WTC11 (cell line): ENCODE measurements at places on chromosomes 6 and 20.

DNA sequence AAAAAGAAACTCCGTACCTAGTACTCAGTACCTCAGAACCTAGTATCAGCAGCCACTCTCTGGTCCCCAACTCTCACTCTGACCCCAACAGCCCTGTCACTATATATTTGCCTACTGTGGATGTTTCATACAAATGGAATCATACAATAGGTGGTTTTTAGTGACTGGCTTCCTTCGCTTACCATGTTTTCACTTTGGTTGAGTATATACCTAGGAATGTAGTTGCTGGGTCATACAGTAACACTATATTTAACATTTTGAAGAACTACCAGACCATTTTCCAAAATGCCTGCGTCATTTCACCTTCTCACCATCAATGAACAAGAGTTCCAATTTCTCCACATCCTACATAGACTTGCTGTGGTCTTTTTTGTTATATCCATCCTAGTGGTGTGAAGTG is 283.2 kb downstream of the GMDS start:
- no peaks in the 10 kb centered on the region for H3K36me3 ChIP-seq
- peaks cover 16% of the 10 kb centered on the region; the same call in 1 of the 2 replicates for H3K4me1 ChIP-seq
- DNase-seq: no peak
- no peak overlapping the region for H3K4me3 ChIP-seq

- no peak for DNase-seq
- H3K27me3 ChIP-seq: no peaks in the 10 kb centered on the region
- H3K27ac ChIP-seq: peak overlapping the region; percentile 67
- H3K4me3 ChIP-seq: peak overlapping the region; percentile 43
Measured at GRCh38 chr6:20866935-20867703, 332.9 kb downstream of the CDKAL1 start.

DNA sequence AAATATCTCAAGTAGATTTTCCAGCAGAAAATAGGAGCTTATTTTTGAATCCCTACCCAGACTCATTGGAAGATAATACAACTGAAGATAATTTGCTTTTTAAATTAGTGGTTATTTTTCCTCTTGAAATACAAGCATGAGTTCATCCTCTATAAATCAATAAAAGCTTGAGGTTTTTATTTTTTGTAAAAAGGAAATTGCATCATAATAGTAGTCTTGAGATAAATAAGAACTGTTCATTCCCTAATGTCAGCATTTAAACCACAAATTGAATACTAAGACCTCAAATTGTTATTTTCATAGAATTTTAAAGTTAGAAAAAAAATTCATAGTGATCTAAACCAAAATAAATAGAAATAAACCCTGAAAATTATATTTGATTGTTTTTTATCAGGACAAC is 719.1 kb downstream of the CD109 start:
- no peaks in the 10 kb centered on the region for H3K4me1 ChIP-seq
- no peak overlapping the region for H3K27ac ChIP-seq
- DNase-seq: no peak
- no peak overlapping the region for H3K4me3 ChIP-seq
- no peaks in the 10 kb centered on the region for H3K36me3 ChIP-seq

DNA sequence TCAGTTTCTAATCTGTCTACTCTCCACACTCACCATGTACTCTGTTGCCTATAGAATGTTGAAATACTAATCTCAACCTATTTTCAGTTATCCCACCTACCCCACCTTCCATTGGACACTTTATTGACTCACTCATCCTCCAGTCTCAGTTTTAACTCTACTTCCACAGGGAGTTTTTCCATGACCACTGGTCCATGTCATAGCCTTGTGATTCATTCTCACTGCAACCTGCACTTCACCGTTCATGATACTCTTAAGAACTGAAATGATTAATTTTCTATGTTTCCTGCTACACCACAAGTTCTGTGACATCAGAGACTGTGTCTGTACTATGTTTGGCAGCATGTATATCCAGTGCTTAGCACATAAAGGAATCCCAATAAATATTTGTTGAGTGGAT is 122.8 kb upstream of the HSF2 start:
- no peak overlapping the region for H3K4me3 ChIP-seq
- no peak for DNase-seq
- H3K4me1 ChIP-seq: no peaks in the 10 kb centered on the region
- no peak overlapping the region for H3K27ac ChIP-seq
- no peaks in the 10 kb centered on the region for H3K36me3 ChIP-seq
- H3K27me3 ChIP-seq: no peaks in the 10 kb centered on the region

DNA sequence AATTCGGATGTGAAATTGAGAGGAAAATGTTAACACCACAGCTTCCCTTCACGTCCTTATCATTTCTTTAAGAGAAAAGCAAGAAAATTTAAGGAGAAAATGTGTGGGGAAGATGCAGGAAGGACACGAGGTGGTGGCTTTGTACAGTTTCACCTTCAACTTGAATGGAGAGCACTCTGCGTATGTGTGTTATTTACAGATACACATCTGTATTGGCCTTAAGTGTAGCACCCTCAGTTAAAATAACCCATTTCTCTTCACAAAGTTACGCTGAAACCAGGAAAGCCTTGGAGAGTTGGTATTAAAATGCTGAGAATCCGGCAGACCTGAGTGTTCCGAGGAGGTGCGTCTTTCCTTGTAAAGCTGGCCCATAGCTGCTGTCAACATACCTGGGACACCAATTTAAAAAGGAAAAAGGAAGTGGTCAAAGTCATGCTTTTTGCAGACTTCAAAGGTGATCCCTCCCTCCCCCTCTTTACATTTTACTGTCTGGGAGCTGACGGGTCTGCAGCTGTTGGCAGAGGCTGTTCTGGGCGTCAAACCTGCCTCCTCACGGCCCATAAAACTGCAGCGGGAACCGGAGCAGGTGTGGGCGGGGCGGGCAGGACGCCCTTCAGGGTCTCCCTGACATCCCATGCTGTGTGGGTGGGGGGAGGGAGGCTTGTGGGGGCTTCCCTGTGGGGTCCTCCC is 61.3 kb upstream of the TBXT start:
- DNase-seq: no peak
- H3K4me3 ChIP-seq: no peak overlapping the region
- peaks cover 13% of the 10 kb centered on the region for H3K4me1 ChIP-seq

DNA sequence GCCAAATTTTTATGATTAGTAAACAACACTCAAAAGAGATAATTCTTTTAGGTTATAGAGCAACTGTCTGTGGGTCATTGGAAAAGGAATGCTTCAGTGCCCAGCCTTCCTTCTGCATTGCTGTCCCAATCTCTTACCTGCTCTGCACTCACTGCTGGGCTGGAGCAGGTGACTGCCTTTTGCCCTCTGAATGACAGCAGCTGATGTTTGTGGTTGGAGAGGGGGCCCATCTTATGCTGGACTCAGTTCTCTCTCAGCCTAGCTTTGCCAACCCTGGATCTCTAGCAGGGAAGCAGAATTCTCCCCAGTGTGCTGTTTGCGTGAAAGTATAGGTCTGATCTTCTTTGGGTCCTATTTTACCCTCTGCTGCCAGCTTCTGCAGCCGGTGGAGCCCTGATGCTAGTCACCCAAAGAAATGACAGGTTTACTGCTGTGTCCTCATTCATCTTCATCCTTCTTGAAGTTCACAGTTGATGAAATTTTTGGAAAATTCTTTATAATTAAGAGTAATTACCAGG is 193.5 kb downstream of the ARID1B start:
- peaks cover 75% of the 10 kb centered on the region for H3K4me1 ChIP-seq
- H3K4me3 ChIP-seq: no peak overlapping the region
- DNase-seq: no peak
- no peaks in the 10 kb centered on the region for H3K27me3 ChIP-seq
- no peak overlapping the region for H3K27ac ChIP-seq
- H3K36me3 ChIP-seq: no peaks in the 10 kb centered on the region

DNA sequence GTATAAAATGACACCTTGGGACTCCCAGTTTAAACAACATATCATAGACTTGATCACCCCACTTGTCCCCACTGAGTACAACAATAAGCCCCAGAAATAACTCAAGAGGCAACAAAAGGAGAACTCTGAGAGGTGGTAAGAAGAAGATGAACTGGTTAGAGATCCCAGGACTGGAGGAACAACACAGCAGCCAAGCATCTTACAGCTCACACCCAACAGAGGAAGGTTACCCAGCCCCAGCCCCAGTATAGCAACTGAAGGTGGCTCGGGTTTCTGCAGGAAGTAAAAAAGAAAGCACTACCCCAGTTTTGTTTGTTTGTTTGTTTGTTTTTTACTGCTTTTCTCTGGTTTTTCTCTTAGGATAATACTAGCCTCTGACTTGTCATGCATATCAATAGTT is 17.1 kb upstream of the TGM6 start:
- DNase-seq: no peak
- no peak overlapping the region for H3K4me3 ChIP-seq
- H3K36me3 ChIP-seq: peaks cover 16% of the 10 kb centered on the region
- no peaks in the 10 kb centered on the region for H3K27me3 ChIP-seq

- no peak overlapping the region; the same call in 1 of the 2 replicates for H3K27ac ChIP-seq
- no peaks in the 10 kb centered on the region for H3K36me3 ChIP-seq
- peak; percentile 54 for DNase-seq
- peaks cover 4% of the 10 kb centered on the region for H3K4me1 ChIP-seq
- no peak overlapping the region for H3K4me3 ChIP-seq
- H3K27me3 ChIP-seq: no peaks in the 10 kb centered on the region
Measured at GRCh38 chr6:40398810-40399477, 188.2 kb downstream of the LRFN2 start.

DNA sequence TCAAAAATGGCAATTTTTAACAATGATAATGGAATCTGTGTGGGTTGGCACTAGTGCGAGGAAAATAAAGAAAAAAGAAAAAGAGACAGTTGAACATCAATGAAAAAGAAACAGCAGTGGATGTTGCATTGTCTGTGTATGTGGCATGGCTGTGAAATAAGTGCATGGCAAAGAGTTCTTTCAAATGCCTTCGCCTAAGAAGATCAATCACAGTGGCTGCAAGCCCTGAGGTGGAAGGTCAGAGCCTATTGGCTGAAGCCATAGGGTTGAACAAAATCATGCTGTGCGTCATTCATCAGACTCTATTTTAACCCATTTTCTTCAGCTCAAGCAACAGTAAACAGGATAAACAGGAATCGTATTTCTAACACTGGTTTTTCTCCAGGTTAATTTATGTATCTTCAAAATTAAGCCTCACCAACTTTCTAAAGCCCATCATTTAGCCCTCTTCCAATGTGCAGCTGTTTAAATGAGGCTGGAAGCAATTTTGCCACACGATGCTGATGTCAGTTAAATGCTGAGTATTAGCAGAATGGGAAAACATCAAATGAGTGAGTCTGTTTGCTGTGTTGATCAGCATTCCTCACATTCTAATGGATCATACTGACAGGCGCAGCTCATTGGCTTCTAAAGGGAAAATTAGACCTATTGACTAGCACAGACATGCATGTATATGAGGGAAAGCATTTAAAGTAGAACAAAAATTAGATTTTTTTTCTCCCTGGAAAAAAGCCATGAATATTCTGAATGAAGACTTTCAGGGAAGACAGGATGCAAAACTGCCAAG is 955.9 kb upstream of the EYS start:
- peaks cover 8% of the 10 kb centered on the region for H3K4me1 ChIP-seq
- no peaks in the 10 kb centered on the region for H3K27me3 ChIP-seq
- H3K27ac ChIP-seq: no peak overlapping the region
- no peak for DNase-seq
- H3K36me3 ChIP-seq: peaks cover 9% of the 10 kb centered on the region

DNA sequence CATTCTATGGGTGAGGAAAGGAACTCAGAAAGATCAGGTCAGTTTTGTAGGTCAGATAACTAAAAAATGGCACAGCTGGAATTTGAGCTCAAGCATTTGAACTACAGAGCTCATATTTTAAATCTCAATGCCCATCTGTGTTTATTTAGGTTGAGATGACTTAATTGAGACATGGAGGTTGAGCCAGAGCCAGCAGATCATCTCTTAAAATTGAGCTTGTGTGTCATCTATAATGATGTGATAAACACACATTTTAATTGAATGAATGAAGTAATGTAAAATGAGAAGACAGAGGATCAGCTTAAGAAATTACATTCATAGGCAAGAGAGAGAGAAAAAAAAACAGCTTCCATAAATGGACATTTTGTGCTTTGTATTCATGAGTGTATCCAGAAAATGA is 3.7 kb downstream of the MANEA start:
- peaks cover 15% of the 10 kb centered on the region for H3K4me1 ChIP-seq
- H3K27ac ChIP-seq: no peak overlapping the region
- H3K27me3 ChIP-seq: no peaks in the 10 kb centered on the region

DNA sequence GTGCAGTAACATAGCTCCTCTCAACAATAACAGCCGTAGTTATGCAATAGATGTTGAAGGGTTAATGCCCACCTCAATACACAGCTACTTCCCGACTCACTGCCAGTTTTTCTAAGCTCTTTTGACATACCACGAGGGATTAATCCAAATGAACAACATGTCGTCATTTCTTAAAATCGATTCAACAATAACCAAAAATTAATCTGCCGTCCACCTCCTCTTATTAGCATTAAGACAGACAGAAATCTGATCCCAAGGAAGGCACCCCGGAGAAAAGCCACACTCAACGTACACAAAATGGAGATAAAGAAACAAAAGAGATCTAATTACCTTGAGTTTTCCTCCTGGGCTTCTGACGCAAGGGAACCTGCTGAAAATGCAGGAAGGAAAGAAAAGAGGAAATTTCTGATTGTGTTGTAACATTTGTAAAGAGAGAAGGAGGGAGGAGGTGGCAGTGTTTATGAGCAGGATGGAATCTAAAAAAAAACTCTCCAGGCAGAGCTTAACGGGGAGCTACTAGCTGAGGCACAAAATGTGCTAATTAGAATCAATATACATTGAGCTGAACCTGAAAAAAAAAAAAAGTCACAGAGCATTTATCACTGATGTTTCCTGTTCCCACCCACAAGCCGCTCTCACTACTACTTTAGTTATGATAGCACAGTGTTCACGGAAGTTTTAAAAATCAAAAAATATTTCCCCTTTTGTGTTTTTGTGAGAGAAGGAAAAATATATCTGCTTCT is 109.3 kb downstream of the IPCEF1 start:
- H3K4me3 ChIP-seq: peak overlapping the region; percentile 69
- no peaks in the 10 kb centered on the region for H3K36me3 ChIP-seq
- peaks cover 65% of the 10 kb centered on the region for H3K4me1 ChIP-seq

- no peak overlapping the region for H3K27ac ChIP-seq
- H3K4me3 ChIP-seq: no peak overlapping the region
- no peak for DNase-seq
Measured at GRCh38 chr6:113271437-113271836, 585.7 kb upstream of the MARCKS start.

DNA sequence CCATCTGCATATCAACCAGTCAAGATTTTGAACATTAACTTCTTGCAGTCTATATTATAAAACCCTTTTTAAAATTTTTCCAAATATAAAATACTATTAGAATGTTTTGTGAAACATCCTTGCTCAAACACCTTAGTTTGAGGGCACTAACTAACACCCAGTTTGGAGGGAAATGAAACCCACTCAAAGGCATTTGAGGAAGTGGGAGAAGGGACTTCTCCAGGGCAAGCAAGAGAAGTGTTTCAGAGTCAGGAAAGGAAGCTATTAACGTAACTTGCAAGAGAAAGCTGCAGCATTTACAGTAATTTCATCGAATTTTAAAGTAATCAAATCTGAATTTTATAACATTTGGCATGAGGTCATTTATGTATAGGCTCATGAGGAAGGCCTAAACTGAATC is 21.3 kb downstream of the MTFR2 start:
- DNase-seq: no peak
- H3K27ac ChIP-seq: no peak overlapping the region
- peaks cover 8% of the 10 kb centered on the region for H3K36me3 ChIP-seq
- no peaks in the 10 kb centered on the region for H3K4me1 ChIP-seq
- no peak overlapping the region for H3K4me3 ChIP-seq

GRCh38 chr6:150937132-150937906 is 71.8 kb downstream of the MTHFD1L start:
- no peaks in the 10 kb centered on the region for H3K27me3 ChIP-seq
- peaks cover 43% of the 10 kb centered on the region for H3K36me3 ChIP-seq
- no peak overlapping the region for H3K27ac ChIP-seq
- H3K4me3 ChIP-seq: no peak overlapping the region
- H3K4me1 ChIP-seq: no peaks in the 10 kb centered on the region
